ENCODE measurements at places on chromosomes 5 and 9. TPM values are rescaled to one million over a fixed set of nuclear protein-coding genes. Genes with fewer than 3 reads are reported as not detected.

- no peaks in the 10 kb centered on the region for H3K36me3 ChIP-seq
- no peaks in the 10 kb centered on the region for H3K27me3 ChIP-seq
- no peaks in the 10 kb centered on the region for H3K4me1 ChIP-seq
- H3K4me3 ChIP-seq = no peak overlapping the region
Observed at GRCh38 chr5:154303133-154303532, 112.6 kb downstream of the GALNT10 start.

- no peaks in the 10 kb centered on the region for H3K36me3 ChIP-seq
- H3K4me3 ChIP-seq = no peak overlapping the region
- no peak overlapping the region for H3K27ac ChIP-seq
- no peaks in the 10 kb centered on the region for H3K27me3 ChIP-seq
- DNase-seq = no peak
- peaks cover 8% of the 10 kb centered on the region for H3K4me1 ChIP-seq
Observed at GRCh38 chr9:36074870-36075532, 38.3 kb downstream of the RECK start.

GRCh38 chr5:175021321-175021720 is 296.9 kb downstream of the MSX2 start:
- H3K4me1 ChIP-seq = peaks cover 7% of the 10 kb centered on the region
- no peaks in the 10 kb centered on the region for H3K27me3 ChIP-seq
- no peak for DNase-seq
- H3K4me3 ChIP-seq = no peak overlapping the region
- no peak overlapping the region for H3K27ac ChIP-seq

DNA sequence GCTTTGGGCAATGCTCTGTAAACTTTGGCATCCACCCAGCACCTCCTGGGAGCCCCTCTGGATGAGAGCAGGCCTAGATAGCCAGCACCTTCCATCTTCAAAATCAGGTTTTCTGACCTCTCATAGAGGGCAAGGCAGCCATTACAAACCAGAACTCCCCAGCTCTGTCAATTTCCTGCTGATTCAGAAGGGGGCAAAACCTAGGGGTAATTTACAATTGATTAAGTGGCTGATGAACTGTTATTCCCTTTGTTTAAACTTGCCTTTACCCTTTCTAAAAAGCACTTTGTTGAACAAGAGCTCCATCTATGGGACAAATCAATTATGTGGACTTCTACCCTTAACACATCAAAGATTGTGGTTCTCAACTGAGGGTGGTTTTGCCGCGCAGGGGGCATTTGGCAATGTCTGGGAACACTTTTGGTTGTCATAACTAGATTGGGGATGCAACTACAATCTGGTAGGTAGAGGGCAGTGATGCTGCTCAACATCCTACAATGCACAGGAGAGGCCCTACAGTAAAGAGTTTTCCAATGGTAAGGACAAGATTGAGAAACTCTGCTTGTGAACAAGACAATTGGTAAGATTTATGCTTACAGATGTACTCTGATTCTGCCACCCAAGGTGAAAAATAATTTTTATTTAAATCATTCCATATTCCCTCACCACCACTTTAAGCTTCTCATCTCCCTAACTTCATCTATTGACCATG is 184.1 kb downstream of the MARCHF11 start:
- H3K4me1 ChIP-seq = no peaks in the 10 kb centered on the region
- no peak overlapping the region for H3K4me3 ChIP-seq
- H3K36me3 ChIP-seq = no peaks in the 10 kb centered on the region
- DNase-seq = no peak

DNA sequence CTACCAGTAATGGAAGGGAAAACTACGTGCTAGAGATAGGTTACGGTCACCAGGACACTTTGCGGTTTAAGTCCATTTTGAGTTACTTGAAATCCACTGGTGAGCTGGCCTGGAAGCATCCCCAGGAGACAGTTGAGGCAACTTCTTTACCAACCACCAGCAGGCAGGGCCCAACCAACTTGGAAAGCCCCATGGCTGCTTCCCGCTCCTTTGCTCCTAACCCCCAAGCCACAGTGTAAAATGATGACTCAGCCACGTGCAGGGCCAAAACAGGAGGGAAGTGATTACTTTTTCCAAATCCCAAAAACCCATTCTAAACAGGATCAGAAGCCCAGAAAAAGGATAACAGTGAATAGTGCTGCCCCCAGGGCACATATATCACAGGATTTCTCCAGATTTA is 87.4 kb downstream of the PAX5 start:
- H3K27me3 ChIP-seq = peaks cover 17% of the 10 kb centered on the region
- no peaks in the 10 kb centered on the region for H3K4me1 ChIP-seq
- no peak for DNase-seq
- no peak overlapping the region for H3K27ac ChIP-seq
- no peak overlapping the region for H3K4me3 ChIP-seq
- no peaks in the 10 kb centered on the region for H3K36me3 ChIP-seq

DNA sequence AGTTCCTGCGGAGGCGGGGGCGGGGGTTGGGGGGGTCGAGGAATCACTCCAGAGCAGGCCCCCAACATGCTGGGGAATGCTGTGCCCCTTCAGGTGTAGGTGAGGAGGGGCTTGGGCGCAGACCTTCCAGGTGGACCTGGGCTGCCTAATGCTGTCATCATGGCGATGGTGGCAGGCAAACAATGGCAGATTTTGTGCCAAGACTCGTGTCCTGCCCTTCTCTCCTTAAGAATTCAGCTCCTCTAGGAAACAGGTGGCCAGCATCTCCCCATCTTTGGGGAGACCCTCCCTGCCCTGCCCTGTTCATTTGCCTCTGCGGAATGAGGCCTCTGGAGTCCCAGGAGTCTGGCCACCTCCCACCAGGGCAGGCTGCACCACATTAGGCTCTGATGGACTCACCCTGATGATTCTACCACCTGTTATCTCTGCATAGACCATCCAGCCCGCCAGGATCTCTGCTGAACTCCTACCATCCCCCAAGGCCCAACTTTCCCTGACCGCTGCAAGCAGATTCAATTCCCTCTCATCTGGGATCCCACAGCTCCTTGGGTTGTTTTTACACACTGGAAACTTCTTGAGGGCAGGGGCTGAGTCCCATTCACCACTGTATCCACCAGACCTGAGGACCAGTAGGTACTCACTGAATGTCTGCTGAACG is 10.9 kb upstream of the SLC25A51 start:
- no peak for DNase-seq
- peaks cover 6% of the 10 kb centered on the region for H3K36me3 ChIP-seq
- no peaks in the 10 kb centered on the region for H3K4me1 ChIP-seq
- no peak overlapping the region for H3K27ac ChIP-seq
- no peak overlapping the region for H3K4me3 ChIP-seq
- no peaks in the 10 kb centered on the region for H3K27me3 ChIP-seq

- H3K27me3 ChIP-seq = no peaks in the 10 kb centered on the region
- H3K4me1 ChIP-seq = no peaks in the 10 kb centered on the region
- no peak overlapping the region for H3K27ac ChIP-seq
- H3K36me3 ChIP-seq = no peaks in the 10 kb centered on the region
- H3K4me3 ChIP-seq = no peak overlapping the region
- DNase-seq = no peak
Observed at GRCh38 chr5:94045839-94046782, 304.7 kb upstream of the POU5F2 start.

DNA sequence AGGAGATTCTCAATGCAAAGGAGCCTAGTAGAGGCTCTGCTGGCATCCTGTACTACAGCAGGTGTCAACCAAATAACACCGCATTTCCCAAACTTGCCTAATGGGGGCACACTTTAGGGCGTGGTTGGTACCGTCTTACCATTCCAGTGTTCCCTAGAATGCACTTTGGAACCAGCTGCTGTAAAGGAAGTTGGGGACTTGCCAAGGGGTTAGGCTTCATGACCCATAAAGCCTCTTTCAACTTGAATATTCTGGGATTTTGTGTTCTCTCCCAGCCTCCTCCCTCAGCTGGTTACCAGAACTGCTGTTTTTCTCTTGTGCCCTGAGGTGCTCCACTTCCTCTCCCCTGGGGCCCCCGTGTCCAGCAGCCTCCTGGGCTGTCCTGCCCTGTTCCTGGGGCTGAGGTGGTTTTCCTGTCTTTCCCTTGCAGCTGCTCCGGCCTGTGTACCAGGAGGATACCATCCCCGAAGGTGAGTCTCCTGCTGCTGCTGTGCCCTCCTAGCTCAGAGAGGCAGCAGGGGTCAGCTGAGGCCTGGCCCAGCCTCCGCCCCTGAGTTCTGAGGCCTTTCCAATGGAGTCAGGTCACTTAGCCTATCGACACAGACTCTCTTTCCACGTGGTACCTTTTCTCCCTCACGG is 44.7 kb downstream of the RGS3 start:
- peaks cover 14% of the 10 kb centered on the region for H3K36me3 ChIP-seq
- H3K4me1 ChIP-seq = peaks cover 5% of the 10 kb centered on the region
- no peak overlapping the region for H3K4me3 ChIP-seq

- H3K36me3 ChIP-seq = 0 out of 2 replicates have a peak, but pooled peaks cover 10% of the 10 kb centered on the region
- DNase-seq = no peak
- no peak overlapping the region for H3K4me3 ChIP-seq
- no peak overlapping the region for H3K27ac ChIP-seq
- H3K4me1 ChIP-seq = no peaks in the 10 kb centered on the region
- H3K27me3 ChIP-seq = no peaks in the 10 kb centered on the region
Observed at GRCh38 chr5:171863935-171864334, 78.3 kb downstream of the SMIM23 start.

DNA sequence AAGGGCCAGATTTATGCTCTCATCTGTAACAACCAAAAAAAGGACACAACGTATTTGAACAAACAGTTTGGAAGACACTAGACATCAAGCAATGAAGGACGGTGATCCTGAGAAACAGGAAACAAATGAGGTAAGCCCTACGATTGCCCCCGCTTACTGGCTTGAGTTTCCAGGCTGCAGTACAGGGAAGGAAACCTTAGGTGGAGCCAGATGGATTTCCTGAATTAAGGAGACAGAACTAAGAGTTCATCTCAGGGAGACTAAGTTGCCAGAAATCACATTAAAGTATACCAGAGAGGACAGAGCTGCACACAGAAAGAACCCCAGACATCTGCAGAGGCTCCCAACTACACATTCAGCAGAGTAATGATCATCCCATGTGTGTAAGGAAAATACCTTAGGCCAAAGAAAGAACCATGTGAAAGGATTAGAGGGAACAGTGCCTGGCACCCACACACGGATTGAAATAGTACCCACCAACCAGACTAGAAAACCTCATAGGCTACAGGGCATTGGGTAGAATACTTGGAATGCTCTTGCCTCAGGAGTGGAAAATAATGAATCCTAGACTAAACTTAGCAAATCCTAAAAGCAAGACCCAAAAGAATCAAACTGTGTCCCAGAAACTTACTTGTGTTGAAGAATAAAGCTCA is 99.3 kb upstream of the NIPBL start:
- no peak overlapping the region for H3K4me3 ChIP-seq
- no peak overlapping the region for H3K27ac ChIP-seq
- no peaks in the 10 kb centered on the region for H3K4me1 ChIP-seq
- DNase-seq = peak; percentile 15
- H3K36me3 ChIP-seq = no peaks in the 10 kb centered on the region

GRCh38 chr5:82374637-82375036 is 96.5 kb upstream of the RPS23 start:
- no peak overlapping the region for H3K27ac ChIP-seq
- no peaks in the 10 kb centered on the region for H3K27me3 ChIP-seq
- H3K36me3 ChIP-seq = no peaks in the 10 kb centered on the region
- no peak overlapping the region for H3K4me3 ChIP-seq

DNA sequence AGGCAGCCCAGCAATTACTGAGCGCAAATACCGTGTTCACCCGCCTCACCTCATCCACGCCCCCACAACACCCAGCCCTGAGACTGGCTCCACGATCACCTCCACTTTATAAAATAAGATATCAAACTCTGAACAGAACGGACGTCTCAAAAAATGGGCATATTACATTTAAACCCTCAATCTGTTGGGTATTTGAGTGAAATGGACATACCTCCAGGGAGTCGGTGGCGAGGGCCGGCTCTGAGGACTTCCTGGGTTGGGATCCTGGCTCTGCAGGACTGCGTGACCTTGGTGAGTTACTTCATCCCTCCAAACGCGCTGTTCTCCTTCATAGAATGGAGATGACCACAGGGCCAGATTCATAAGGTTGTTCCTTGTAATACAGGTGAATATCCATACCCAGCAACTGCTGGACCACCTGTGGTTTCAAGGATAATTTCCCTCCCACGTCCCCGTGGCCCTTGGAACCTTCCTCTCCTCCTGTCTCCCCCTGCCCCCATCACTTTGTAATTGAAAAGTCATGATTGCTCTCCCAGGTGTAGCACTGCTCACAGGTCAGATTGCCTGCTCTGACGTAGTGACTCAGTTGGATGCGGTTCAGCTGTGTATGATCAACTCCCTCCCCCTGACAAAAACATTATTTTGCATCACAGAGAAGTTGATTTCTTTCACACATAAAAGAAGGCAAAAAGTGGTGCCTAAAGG is 135.6 kb downstream of the KCNIP1 start:
- H3K27me3 ChIP-seq = no peaks in the 10 kb centered on the region
- H3K4me3 ChIP-seq = no peak overlapping the region
- no peak overlapping the region for H3K27ac ChIP-seq
- H3K4me1 ChIP-seq = peaks cover 7% of the 10 kb centered on the region

- H3K27ac ChIP-seq = no peak overlapping the region
- no peaks in the 10 kb centered on the region for H3K36me3 ChIP-seq
- no peaks in the 10 kb centered on the region for H3K27me3 ChIP-seq
- H3K4me3 ChIP-seq = no peak overlapping the region
- H3K4me1 ChIP-seq = peaks cover 13% of the 10 kb centered on the region
Observed at GRCh38 chr5:139675825-139676224, 27.7 kb downstream of the CXXC5 start.

- no peaks in the 10 kb centered on the region for H3K36me3 ChIP-seq
- no peak overlapping the region for H3K4me3 ChIP-seq
- no peaks in the 10 kb centered on the region for H3K27me3 ChIP-seq
- no peak overlapping the region for H3K27ac ChIP-seq
Observed at GRCh38 chr9:15525958-15526357, 15.2 kb upstream of the PSIP1 start.

DNA sequence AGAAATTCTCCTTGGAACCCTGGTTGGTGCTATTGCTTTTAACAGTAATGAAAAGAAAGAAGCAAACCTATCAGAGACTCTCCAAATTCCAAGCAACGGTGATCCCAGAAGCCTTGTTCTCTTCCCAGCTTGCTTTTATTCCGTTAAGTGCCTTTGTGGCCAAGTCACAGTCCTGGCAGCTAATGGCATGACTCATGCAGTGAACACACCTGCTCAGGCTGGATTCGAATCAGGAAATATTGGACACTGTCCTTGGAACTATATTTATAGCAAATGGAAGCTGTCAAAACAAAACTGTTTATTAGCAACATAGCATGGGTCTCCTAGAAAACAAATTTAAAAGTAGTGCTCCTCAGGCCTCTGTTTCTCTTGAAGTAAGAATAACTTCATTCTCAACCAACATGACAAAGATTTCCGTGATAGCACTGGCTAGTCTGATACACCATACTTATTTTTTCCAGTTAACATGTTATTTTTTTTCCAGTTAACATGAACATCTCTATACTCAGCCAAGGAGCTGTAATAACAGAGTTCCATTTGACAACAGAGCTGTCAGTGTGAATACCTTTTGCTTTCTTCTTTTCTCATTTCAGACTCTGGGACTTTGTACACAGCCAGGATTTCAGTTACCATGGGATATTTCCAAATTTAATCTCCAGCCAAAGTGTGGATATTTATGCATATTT is 502.4 kb downstream of the GADD45G start:
- no peak for DNase-seq
- H3K36me3 ChIP-seq = no peaks in the 10 kb centered on the region
- peaks cover 3% of the 10 kb centered on the region for H3K4me1 ChIP-seq
- no peak overlapping the region for H3K27ac ChIP-seq

The IFNK gene
- total RNA-seq = not detected

The ARID3C gene
- total RNA-seq = 0.42 TPM

The SPATA31E1 gene
- not detected for total RNA-seq

The OTULINL gene
- 8.8 TPM for total RNA-seq

The PCDHA1 gene
- total RNA-seq = not detected

The LCN1 gene
- total RNA-seq = not detected

The ADRB2 gene
- 0.25 TPM for total RNA-seq

The IL3 gene
- not detected for total RNA-seq

The LHX6 gene
- 4.1 TPM for total RNA-seq

The CDC37L1 gene
- total RNA-seq = 18.1 TPM

The CSF1R gene
- 0.17 TPM for total RNA-seq

The GAPT gene
- not detected for total RNA-seq

The IFNE gene
- 0.96 TPM for total RNA-seq

The LIFR gene
- 10.6 TPM for total RNA-seq
